ENCODE measurements at places on chromosomes 12 and 14. TPM values are rescaled to one million over a fixed set of nuclear protein-coding genes. Genes with fewer than 3 reads are reported as not detected.

The TBC1D30 gene
- 1.1 TPM for total RNA-seq

GRCh38 chr14:50249136-50249775 lies 17.9 kb upstream of the SOS2 start:
- no peak for DNase-seq
- H3K36me3 ChIP-seq: peaks cover 28% of the 10 kb centered on the region
- no peak overlapping the region for H3K4me3 ChIP-seq
- H3K4me1 ChIP-seq: no peaks in the 10 kb centered on the region
- H3K27ac ChIP-seq: no peak overlapping the region
- H3K27me3 ChIP-seq: no peaks in the 10 kb centered on the region

The NXPH4 gene
- 0.49 TPM for total RNA-seq

DNA sequence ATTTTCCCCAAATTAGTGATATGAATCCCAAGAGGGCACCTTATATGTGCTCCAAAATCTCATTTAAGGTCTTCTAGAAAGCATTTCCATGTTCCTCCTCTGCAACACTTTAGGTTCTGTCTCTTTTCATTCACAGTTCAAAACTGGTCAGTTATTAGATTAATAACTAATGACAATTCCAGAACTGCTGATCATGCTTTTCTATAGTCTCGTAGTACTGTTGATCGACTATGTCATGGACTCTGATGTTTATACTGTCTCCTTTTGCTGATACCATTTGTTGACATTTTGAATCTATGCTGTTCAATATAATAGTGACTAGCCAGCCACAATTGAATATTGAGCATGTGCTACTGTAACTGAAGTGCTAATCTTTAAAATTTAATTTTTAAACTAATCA lies 728.3 kb downstream of the LRFN5 start:
- no peak overlapping the region for H3K4me3 ChIP-seq
- DNase-seq: no peak
- H3K27ac ChIP-seq: no peak overlapping the region
- H3K27me3 ChIP-seq: no peaks in the 10 kb centered on the region

The LBHD2 gene
- total RNA-seq: not detected

The TCL1B gene
- not detected for total RNA-seq

- no peaks in the 10 kb centered on the region for H3K27me3 ChIP-seq
- H3K27ac ChIP-seq: no peak overlapping the region
- DNase-seq: no peak
- peaks cover 56% of the 10 kb centered on the region for H3K36me3 ChIP-seq
- no peak overlapping the region for H3K4me3 ChIP-seq
These were observed 44.9 kb downstream of the MAPKAPK5 start for GRCh38 chr12:111886662-111887545.

The CCDC177 gene
- 0.08 TPM for total RNA-seq

GRCh38 chr12:117255386-117255785 lies 65.1 kb upstream of the FBXO21 start:
- no peak for DNase-seq
- H3K36me3 ChIP-seq: no peaks in the 10 kb centered on the region
- H3K27ac ChIP-seq: no peak overlapping the region

DNA sequence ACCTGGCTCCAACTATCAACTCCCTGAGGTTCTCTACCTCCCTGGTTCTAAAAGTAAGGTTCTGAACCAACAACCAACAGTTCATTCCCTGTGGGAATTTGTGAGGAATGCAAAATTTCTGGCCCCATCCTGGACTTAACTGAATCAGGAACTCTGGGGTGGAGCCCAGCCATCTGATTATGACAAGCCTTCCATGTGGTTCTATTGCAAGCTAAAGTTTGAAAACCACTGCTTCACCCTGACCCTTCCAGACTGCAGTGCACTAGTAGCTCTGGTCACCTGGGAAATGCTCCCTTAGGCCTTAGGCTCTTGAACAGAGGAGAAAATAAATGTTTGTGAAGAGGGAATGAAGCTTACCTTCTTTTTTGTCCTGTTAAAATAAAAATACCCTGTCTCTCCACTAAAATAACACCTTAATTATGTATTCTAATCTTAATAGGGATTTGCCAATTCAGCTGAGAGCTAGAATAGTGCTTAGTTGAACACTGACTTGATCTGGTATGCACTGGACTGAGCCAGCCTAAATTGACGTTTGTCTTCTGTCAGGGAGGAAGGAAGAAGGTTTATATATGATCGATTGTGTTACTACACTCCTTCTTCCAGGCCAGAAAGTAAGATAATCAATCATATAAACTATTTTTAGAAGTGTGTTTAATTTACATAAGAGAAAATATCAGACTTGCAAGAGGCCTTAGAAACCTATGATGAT lies 39.1 kb upstream of the DDHD1 start:
- H3K4me1 ChIP-seq: peaks cover 47% of the 10 kb centered on the region
- H3K36me3 ChIP-seq: peaks cover 8% of the 10 kb centered on the region
- H3K4me3 ChIP-seq: no peak overlapping the region
- no peak for DNase-seq

DNA sequence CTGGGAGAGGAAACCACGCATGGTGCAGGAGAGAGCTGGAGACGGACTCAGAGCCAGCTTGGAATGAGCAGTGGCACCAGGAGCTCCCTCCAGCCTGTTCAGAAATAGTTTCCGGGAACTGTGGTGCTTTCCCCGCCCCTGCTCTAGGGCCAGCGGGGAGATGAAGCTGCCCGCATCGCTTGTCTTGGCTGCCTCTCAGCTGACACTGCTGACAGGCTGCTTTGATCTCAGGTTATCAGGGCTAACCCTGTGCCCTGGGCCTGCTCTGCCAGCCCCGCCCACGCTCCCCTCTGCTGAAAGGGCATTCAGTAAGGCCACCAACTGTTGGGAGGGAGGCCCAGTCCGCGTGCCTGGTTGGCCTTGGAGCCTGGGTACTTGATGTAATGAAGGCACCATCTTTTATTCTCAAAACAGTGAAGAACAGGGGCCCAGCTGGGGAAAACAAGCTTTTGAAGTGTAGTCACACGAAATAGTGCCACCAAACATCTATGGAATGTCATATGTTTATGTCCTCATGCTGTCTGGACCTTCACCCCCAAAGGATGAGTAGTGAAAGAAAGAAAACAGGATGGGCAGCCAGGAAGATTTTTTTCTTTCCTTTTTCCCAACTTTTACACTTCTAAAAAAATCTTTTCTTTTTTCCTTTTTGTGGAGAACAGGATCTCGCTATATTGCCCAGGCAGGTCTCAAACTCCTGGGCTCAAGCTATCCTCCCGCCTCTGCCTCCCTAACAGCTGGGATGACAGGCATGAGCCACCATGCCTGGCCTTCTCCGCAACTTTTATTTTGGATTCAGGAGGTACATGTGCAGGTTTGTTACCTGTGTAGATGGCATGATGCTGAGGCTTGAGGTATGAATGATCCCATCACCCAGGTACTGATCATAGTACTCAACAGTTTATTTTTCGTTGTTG lies 115.9 kb upstream of the TBX3 start:
- no peak for DNase-seq
- H3K27ac ChIP-seq: no peak overlapping the region
- H3K36me3 ChIP-seq: no peaks in the 10 kb centered on the region
- no peaks in the 10 kb centered on the region for H3K27me3 ChIP-seq
- no peak overlapping the region for H3K4me3 ChIP-seq

GRCh38 chr12:93115646-93116045 lies 186.6 kb upstream of the EEA1 start:
- H3K27me3 ChIP-seq: peaks cover 1% of the 10 kb centered on the region
- H3K36me3 ChIP-seq: no peaks in the 10 kb centered on the region
- no peaks in the 10 kb centered on the region for H3K4me1 ChIP-seq
- no peak overlapping the region for H3K4me3 ChIP-seq
- no peak for DNase-seq

DNA sequence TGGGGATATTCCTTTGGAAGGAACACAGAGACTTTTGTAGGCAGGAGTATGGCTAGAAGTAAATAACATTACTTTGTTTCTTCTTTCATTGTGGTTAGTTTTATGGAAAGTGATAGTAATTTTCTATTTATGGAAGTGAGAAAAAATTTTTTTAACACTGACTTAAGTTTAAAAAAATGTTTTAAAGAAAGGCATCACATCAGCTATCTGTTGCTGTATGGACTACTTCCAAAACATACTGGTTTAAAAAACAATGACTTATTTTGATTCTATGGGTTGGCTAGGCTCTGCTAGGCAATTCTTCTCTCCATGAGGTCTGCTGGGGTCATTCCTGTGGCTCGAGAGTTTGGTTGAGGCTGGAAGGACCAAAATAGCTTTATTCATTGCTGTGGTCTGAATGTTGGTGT lies 31.7 kb upstream of the SLC38A2 start:
- H3K27ac ChIP-seq: no peak overlapping the region
- H3K4me3 ChIP-seq: no peak overlapping the region
- DNase-seq: no peak
- H3K4me1 ChIP-seq: peaks cover 78% of the 10 kb centered on the region
- H3K36me3 ChIP-seq: peaks cover 7% of the 10 kb centered on the region
- H3K27me3 ChIP-seq: no peaks in the 10 kb centered on the region

The DBX2 gene
- total RNA-seq: not detected

DNA sequence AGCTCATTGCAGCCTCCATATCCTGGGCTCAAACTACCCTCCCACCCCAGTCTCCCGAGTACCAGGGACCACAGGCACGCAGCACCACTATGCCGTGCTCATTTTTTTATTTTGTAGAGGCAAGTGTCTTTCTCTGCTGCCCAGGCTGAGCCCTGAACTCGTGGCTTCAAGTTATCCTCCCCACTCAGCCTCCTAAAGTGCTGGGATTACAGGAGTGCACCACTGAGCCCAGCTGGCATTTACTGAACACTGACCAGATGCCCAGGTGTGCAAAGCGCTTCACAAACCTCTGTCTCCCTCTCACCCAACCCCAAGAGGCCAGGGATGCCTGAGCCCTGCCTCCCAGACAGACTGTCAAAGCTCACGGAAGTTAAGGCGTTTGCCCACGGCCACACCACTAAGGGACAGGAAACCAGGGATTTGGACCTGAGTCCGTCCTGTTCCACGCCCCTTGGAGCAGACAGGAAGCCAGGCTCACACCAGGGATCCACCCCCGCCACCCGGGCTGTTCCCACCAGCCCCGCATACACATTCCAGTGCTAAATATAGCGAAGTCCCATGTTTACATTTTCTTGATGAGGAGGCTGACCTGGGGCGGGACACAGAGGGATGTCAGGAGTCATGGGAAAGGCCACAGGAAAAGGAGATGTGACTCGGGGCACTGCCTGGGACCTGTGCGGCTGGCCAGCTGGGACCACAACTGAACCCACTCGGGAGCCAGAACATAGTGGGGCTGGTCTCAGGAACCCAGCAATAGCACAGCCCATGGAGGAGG lies 51.2 kb downstream of the TESC start:
- no peak for DNase-seq
- H3K36me3 ChIP-seq: no peaks in the 10 kb centered on the region
- no peaks in the 10 kb centered on the region for H3K27me3 ChIP-seq
- no peaks in the 10 kb centered on the region for H3K4me1 ChIP-seq
- H3K27ac ChIP-seq: no peak overlapping the region

The TPPP2 gene
- total RNA-seq: not detected

DNA sequence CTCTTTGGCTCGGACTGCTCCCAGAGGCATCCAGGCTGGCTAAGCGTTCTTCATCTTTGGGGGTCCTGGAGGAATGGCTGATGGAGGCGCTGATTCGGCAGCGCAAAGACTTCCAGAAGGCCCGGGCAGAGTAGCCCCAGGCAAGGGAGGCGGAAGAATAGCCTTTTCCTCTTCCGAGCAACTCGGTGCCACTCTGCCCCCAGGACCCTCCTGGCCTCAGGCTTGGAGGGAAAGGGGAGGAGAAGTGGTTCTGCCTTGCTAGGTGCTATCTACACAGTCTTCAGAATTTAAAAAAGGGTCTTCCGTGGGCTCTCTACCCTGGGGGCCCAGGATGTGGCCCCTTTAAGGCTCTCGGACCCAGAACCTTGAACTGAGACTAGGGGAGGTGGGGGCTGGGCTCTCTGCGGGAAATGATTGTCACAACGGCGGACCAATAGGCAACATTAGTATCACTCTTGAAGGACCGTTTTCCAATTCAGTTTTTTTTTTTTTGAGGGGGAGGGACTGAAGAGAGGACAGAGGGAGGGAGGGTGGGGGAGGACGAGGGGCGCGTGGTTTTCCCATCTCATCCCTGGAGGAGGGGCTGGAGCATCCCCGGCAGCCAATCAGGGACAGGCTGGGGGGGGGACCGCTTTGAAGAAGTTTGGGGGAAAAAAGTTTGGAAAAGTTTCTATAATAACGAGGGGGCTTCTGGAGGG lies at the start of gene NFATC4:
Gene NFATC4, plus strand, starts transcription at position 671 of the 698 bp plus-strand sequence. CDS start 157 bp downstream, outside the sequence.
- peaks cover 53% of the 10 kb centered on the region for H3K27me3 ChIP-seq
- H3K4me1 ChIP-seq: peaks cover 23% of the 10 kb centered on the region
- DNase-seq: no peak
- H3K4me3 ChIP-seq: peak within 1 kb of the TSS; percentile 37

GRCh38 chr12:120944645-120945217 lies 33.6 kb upstream of the HNF1A start:
- DNase-seq: peak; percentile 46
- peaks cover 4% of the 10 kb centered on the region for H3K27me3 ChIP-seq
- peaks cover 5% of the 10 kb centered on the region for H3K4me1 ChIP-seq
- H3K27ac ChIP-seq: no peak overlapping the region
- H3K4me3 ChIP-seq: no peak overlapping the region

The RBP5 gene
- not detected for total RNA-seq

DNA sequence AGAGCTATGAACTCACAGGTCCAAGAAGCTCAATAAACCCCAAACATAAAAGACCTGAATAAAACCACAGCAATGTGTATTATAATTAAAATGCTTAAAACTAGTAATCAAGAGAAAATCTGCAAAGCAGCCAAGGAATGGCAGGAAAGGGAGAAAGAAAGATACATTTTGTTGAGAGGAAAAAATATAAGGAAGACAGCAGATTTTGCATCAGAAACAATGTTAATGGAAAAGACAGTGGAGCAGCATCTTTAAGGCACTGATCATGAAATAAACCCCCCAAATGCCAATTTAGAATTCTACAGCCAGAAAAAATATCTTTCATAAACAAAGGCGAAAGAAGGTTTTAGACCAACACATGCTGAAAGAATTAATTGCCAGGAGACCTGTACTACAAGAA lies 39.3 kb downstream of the RAN start:
- no peaks in the 10 kb centered on the region for H3K36me3 ChIP-seq
- H3K27ac ChIP-seq: no peak overlapping the region
- no peak for DNase-seq
- H3K4me3 ChIP-seq: no peak overlapping the region
- H3K27me3 ChIP-seq: peaks cover 19% of the 10 kb centered on the region
- no peaks in the 10 kb centered on the region for H3K4me1 ChIP-seq

GRCh38 chr12:15151161-15152091 lies 69.8 kb downstream of the RERG start:
- no peak overlapping the region for H3K4me3 ChIP-seq
- peaks cover 2% of the 10 kb centered on the region for H3K27me3 ChIP-seq
- no peaks in the 10 kb centered on the region for H3K36me3 ChIP-seq
- H3K27ac ChIP-seq: no peak overlapping the region
- DNase-seq: no peak

The KLRC2 gene
- not detected for total RNA-seq
